Thymus (tissue), 14 donors: ENCODE measurements at places on chromosomes 2 and 18.

DNA sequence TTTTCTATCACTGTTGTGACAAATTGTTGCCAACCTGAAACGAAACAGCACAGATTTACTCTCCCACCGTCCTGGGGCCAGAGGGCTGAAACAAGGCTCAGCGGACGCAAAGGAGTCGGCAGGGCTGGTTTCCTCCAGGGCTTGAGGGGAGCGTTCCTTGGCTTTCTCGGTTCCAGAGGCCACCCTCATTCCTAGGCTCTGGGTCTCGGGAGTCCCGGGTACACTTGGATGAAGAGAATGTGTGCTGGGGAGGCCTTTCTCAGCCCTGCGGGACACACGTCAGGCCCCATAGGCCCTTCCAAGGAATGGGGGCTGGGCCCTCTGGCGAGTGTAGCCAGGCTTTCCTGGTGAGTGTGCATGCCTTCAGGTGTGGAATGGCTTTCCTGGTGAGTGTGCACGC lies 287.3 kb upstream of the HS6ST1 start:
- no peak for DNase-seq

- peak; percentile 17 for DNase-seq
These were observed 218.3 kb downstream of the PTGR3 start for GRCh38 chr18:74990563-74991081.

DNA sequence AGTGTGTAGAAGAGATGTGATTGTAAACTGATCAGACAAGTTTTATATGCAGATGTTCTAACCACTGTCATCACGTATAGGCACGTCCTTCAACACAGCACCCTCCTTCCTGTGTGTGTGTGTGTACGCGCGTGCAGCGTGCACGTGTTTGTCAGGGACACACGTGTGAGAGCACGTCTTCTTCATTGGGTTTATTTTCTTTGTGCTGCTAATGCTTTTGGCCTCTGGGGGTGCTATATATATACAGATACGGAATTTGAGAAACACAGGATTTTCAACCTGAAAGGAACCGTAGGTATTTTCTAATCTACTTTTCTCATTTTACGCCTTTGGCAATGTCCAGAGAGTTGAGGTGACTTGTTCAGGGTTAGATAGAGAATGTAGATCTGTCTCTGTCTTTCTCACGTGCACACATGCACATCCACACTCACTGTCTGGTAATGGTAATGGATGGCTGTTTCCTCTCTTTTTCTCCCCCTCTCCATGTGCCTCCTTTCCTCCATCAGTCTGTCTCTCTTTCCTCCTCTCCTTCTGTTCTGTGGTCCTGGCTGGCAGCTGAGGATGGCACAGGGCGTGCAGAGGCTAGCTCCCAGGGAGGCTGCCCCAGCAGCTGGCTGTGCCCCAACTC lies 13.4 kb upstream of the CELF4 start:
- DNase-seq, result no peak

DNA sequence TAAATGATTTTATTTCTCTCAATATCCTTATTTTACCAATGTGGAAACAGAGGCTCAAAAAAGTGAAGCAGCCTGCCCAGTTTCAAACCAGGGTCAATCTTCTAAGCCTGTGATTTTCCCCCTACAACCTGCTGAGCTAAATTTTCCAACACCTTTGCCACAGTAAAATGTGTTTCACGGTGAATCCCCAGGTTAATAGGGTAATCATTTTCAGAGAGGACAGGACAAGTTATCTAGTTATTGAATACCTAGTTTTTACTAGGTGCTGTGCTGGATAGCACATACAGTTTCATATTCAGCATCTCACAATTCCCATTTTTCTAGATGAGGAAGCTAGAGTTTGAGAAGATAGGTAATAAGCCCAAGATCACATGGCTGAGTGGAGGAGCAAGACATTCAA lies 236.6 kb downstream of the PTH2R start:
- DNase-seq, result no peak
